ENCODE measurements at places on chromosomes 3 and 15.
A peak's percentile ranks its signal among the peaks of the same experiment; 100 is the strongest.

- no peak for DNase-seq
Observed at GRCh38 chr3:125357032-125357658, 18.0 kb downstream of the ZNF148 start.

DNA sequence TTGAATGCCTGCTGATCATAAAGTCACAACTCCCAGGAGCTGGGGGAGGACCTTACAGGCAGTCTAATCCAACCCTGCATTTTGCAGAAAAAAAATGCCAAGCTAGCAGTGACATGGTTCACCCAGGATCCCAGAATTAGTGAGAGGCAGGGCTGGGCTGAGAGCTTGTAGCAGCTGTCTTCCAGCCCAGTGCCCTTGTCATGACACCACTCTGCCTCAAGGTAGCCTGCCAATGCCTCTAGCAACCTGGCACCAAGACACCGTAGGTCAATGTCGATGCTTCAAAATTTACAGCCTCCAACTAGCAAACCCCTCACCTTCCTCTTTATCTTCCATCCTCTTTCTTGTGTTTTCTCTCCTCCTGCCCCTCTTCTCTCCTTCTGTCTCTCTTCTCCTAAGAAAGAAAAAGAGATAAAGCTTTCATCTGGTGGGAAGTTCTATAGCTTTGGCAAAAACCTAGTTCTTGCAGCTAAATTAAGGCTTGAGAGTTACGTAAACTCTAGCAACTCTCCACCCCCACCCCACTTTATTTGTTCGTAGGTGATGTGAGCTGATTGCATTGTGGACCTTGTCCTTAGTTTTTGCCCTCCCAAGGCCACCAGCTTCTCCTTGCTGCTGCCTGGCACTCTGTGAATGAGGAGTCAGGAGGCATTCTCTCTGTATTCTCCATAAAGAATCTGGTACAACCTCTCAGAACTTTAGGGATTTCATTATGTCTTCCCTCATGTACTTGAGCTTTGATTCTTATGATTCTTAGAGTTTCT is 18.3 kb upstream of the BFSP2 start:
- no peak for DNase-seq

GRCh38 chr15:75720787-75721479 is 8.3 kb upstream of the CSPG4 start:
- DNase-seq = peak; percentile 56

DNA sequence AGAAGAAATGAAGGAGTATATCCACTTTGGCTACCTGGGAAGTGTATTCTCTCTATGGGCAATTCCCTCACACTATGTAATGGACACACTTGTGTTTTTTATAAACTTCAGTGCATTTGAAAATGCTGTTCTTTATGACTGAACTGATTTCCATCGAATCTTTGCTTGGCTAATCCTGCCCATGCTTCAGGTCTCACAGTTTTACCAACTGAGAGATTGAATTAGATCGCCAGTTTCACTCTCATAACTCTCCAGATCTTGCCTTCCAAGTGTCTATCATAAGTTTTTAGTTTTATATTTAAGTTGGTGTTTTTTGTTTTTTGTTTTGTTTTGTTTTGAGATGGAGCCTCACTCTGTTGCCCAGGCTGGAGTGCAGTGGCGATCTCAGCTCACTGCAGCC is 73.5 kb upstream of the MBNL1 start:
- no peak for DNase-seq

GRCh38 chr15:93997071-93997658 is 234.2 kb upstream of the MCTP2 start:
- no peak for DNase-seq

DNA sequence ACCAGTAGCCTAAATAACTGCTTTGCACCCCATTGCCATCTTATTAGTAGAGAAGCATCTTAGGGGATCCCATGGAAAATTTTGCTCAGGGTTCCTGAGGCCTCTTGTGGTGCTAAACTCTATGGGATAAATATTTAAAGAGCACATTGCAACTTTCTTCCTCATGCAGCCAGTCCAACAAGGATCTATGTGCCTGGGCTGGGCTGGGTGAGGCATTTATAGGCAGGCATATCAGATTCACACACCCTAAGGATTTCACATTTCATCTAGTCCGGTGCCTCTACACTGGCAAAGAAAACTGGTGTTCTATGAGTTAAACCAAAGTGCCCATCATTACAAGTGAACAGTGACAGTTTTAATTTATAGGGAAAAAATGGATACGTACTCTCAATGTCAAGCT is 512.3 kb downstream of the EDEM1 start:
- DNase-seq = no peak

DNA sequence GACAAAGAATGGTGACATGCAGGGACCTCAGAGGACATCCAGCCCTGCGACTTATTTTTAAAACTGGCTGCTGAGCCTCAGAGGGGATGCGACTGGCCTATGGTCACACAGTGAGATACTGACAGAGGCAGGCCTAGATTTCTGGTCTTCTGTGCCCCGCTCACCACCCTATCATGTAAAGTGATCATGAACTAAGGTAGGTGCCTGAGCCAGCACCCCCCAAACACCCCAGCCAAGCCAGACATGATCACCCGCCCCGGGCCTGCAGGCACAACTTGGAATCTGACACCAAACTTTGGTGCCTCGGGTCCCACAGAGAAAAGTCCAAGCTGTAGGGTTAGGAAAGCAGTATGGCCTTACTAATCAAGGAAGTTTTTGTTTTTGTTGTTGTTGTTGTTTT is 33.9 kb upstream of the HHATL start:
- no peak for DNase-seq

GRCh38 chr3:51937611-51938450 is 3.9 kb downstream of the RRP9 start:
- DNase-seq = no peak

- no peak for DNase-seq
Observed at GRCh38 chr3:148223266-148223665, 474.4 kb upstream of the AGTR1 start.

DNA sequence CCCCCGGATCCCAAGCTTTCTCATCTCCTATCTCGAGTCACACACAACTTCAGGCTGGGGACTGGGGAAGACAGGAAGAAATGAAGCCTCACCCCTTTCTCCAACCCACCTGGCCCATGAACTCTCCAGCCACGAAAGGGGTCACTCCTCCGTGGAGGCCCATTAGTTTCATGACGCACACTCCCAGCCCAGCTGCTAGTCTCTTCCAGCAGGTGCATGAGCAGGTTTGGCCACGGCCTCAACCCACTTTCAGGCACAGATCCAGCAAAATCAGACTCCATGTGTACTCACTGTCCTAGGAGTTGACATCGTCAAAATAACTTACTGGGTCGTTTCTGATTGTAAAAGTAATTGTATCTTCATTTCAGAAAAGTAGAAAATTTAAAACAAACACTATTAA is 76.6 kb downstream of the C3orf70 start:
- no peak for DNase-seq

- no peak for DNase-seq
Observed at GRCh38 chr15:101452572-101452971, 36.9 kb downstream of the PCSK6 start.

DNA sequence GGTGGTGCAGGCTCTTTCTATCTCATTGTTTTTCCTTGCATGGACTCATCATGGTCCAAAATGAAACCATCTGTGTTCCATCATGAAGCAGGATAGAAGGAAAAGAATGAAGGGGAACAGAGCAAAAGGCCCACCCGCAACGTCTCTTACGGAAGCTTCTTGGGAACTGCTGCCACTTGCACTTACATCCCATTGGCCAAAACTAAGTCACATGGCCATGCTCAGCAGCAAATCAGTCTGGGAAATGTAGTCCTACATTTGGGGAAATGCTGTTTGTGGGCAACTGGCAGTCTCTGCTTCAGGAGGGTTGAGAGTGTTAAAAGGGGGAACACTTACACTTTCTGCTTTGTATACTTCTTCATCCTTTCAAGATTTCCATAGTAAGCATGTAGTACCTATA is 191.6 kb downstream of the SV2B start:
- no peak for DNase-seq

- no peak for DNase-seq
Observed at GRCh38 chr3:111159391-111159790, 87.8 kb downstream of the NECTIN3 start.

DNA sequence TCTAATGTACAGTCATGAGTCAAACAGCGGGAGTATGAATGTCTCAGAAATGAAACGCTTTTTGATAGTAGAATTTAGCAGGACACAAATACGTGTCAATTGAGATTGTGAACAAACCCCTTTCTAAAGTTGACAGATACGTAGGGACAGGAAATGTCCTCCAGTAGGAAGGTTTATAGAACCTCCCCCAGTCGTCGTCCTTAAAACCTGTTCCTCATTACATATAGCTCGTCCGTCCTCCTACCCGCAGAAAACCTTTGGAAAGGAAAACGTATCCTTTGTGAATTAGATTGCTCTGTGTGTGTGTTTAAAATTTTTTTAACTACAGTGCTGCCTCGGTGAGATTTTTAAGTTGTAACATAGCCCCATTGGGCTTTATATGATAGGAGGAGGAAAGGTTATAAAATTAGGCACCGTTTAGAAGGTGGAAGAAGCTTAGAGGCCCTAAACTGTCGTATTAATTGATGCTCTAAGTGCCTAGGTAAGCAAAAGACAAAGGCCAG is 4.1 kb downstream of the UBE2E1 start:
- no peak for DNase-seq

DNA sequence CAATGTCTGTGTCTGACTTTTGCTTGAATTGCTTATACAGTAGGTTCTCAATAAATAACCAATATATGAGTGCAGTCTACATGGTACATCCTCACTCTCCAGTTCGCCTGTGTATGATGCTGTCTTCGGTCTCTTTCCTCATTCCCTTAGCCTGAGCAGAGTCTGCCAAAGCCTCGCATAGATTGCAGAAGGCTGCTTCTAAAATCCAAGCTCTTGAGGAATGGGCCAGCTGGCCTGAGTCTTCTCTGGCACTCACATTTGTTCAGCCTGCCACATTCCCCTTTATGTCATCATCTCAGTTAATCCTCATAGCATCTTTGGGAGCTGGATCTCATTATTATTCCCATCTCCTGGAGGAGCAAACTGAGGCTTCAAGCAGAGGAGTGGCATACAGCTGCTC is 27.2 kb upstream of the ADAMTS7 start:
- no peak for DNase-seq

DNA sequence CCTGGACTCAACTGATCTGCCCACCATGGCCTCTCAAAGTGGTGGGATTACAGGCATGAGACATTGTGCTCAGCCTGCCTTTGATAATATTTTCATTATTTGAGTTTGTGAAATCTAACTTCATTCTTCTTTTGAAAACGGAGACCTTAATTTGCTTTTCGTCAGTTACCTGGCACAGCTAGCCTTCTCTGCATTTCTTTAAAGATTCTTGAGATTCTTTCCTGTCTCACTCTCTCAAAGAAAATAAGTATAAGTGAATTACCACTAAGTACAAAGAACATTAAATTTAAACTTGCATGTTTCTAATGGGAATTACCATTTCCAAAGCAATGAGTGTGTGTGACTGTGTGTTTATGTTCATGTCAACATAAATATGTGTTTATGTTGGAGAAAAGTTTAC is 187.9 kb downstream of the NFKBIZ start:
- DNase-seq = no peak

- no peak for DNase-seq
Observed at GRCh38 chr15:60793656-60794055, 314.7 kb upstream of the ICE2 start.

- DNase-seq = peak; percentile 37
Observed at GRCh38 chr3:158731938-158732855, at the start of gene RARRES1. Gene RARRES1, minus strand, starts transcription at chr3:158732457. Its CDS starts 42 bp downstream, at chr3:158732415.

- no peak for DNase-seq
Observed at GRCh38 chr3:58686847-58687246, 20.3 kb upstream of the FAM3D start.

GRCh38 chr15:78992416-78993256 is 47.8 kb upstream of the CTSH start:
- no peak for DNase-seq

GRCh38 chr3:197791892-197792647 is 1.0 kb downstream of the LRCH3 start:
- DNase-seq = no peak

GRCh38 chr3:197733042-197733441 is 3.7 kb downstream of the RUBCN start:
- DNase-seq = no peak

DNA sequence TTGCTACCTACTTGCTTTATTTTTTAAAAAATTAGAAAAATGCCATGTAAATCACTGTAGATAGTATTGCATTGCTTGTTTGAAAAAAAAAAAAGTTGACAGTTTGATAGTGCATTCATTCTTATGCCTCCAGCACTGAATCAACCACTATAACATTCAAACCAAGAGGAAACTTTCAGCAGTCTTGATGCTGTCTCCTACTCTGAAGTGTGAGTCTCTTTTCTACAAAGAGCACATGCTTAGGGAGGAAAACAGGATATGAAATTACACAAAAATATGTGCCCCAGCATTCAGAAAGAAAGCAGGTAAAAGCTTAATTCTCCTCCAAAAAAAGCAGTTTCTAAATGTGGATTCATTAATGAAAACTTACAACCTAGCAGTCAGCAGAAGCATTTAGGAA is 78.3 kb downstream of the ZBTB20 start:
- DNase-seq = no peak

GRCh38 chr3:171982828-171983227 is 56.5 kb upstream of the FNDC3B start:
- DNase-seq = no peak

DNA sequence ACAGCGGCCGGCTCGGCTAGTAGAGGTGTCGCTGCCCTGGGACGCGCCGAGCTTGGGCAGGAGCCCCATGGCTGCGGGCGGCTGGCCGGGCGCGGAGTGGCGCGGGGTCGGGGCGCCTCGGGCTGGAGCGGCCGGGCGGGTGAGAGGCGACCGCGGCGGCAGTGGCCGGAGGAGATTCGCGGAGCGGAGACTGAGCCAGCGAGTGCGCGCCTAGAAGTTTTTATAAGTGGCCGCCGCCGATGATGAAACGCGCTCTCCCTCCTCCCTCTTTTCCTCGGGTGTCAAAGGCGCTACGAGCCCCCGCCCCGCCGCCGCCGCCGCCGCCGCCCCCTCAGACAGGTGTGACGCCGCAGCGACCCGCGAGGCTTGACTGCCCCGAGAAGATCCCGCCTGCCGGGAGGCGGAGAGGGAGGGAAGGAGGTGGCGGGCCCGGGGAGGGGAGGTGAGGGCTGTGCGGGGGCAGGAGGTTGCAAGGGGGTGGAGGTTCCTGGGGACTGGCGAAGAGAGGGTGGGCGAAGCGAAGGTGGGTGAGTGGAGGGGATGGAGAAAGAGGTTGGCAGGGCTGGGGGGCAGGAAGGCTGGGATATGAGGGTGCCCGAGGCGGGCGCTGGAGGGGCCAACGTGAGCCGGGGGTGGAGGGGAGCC is at the start of gene SLCO2A1:
TSS of gene SLCO2A1 (minus strand) at position 192 of the 645 bp plus-strand sequence. CDS start at position 69, 123 bp downstream.
- DNase-seq = no peak

- no peak for DNase-seq
Observed at GRCh38 chr3:184619369-184619768, 57.8 kb downstream of the EPHB3 start.

- DNase-seq = no peak
Observed at GRCh38 chr3:141597931-141598330, 111.1 kb downstream of the RASA2 start.

DNA sequence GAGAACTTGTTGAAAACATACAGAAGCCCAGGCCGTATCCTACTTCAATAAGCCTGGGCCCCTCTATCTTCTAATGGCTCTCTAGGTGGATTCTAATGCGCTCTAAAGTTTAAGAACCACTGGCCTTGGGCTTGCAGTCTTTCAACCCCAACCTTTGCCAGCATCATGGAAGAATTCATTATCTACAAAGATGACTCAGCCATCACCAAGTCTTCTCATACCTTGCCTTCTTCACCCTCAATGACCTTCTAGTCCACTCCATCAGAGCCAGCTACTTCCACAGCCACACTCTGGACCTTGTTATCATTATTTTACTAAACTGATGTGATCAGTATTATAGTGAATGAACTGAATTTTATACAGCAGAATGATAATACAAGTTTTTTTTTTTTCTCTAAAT is 16.9 kb upstream of the TIPARP start:
- DNase-seq = no peak

Measured in stimulated activated CD4-positive, alpha-beta T cell treated with anti-CD3 and anti-CD28 coated beads, TNF-alpha, amount 100 ng/mL, for 48 hours (primary cell).